ENCODE measurements at places on chromosomes 6 and 20. TPM values are rescaled to one million over a fixed set of nuclear protein-coding genes. Genes with fewer than 3 reads are reported as not detected.

The TCFL5 gene
- total RNA-seq = 20.0 TPM

GRCh38 chr6:100339574-100340255 lies 125.0 kb downstream of the SIM1 start:
- no peak overlapping the region for H3K4me3 ChIP-seq
- no peak for DNase-seq
- no peaks in the 10 kb centered on the region for H3K27me3 ChIP-seq
- H3K4me1 ChIP-seq = peaks cover 39% of the 10 kb centered on the region
- no peaks in the 10 kb centered on the region for H3K36me3 ChIP-seq

GRCh38 chr6:125745281-125746018 lies 4.0 kb upstream of the HEY2 start:
- H3K36me3 ChIP-seq = peaks cover 2% of the 10 kb centered on the region
- H3K27ac ChIP-seq = peak overlapping the region; percentile 96
- no peak for DNase-seq
- no peaks in the 10 kb centered on the region for H3K27me3 ChIP-seq

GRCh38 chr6:108174371-108175175 lies 8.8 kb downstream of the NR2E1 start:
- H3K36me3 ChIP-seq = peaks cover 2% of the 10 kb centered on the region
- H3K4me1 ChIP-seq = peaks cover 25% of the 10 kb centered on the region
- no peak overlapping the region for H3K27ac ChIP-seq
- peaks cover 85% of the 10 kb centered on the region for H3K27me3 ChIP-seq
- no peak overlapping the region for H3K4me3 ChIP-seq

- no peak for DNase-seq
- H3K27ac ChIP-seq = no peak overlapping the region
- H3K27me3 ChIP-seq = no peaks in the 10 kb centered on the region
- H3K4me3 ChIP-seq = no peak overlapping the region
- H3K4me1 ChIP-seq = peaks cover 8% of the 10 kb centered on the region
These were observed 1099.1 kb upstream of the ADGRB3 start for GRCh38 chr6:67535946-67536345.

GRCh38 chr6:2850538-2851113 lies 9.0 kb upstream of the SERPINB1 start:
- H3K4me1 ChIP-seq = peaks cover 36% of the 10 kb centered on the region
- no peak overlapping the region for H3K4me3 ChIP-seq
- H3K36me3 ChIP-seq = no peaks in the 10 kb centered on the region
- no peak for DNase-seq
- H3K27ac ChIP-seq = peak overlapping the region; percentile 49
- H3K27me3 ChIP-seq = no peaks in the 10 kb centered on the region

- no peak for DNase-seq
- no peak overlapping the region for H3K4me3 ChIP-seq
- H3K36me3 ChIP-seq = no peaks in the 10 kb centered on the region
- H3K27ac ChIP-seq = peak overlapping the region; percentile 75
- peaks cover 24% of the 10 kb centered on the region for H3K4me1 ChIP-seq
- H3K27me3 ChIP-seq = no peaks in the 10 kb centered on the region
These were observed 747 bp upstream of the TXNDC5 start for GRCh38 chr6:7911345-7911725.

DNA sequence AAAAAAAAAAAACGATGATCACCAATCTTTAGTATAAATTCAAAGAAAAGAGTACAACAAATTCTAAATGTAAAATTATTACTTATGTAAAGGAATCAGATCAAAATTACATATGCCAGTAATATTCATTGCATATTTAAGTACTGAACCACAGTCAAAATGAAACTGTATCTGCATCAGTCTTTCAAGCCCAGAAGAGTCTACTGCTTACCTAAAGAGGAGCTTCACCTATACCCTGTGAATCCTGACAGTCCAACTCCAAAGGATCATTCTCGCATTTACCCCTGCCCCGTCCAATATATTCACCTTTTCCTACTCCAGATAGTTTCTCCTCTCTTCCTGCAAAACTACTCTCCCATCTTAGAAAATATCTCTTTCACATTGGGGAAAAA lies 9.2 kb downstream of the ATG5 start:
- H3K36me3 ChIP-seq = peaks cover 15% of the 10 kb centered on the region
- no peak for DNase-seq
- H3K27me3 ChIP-seq = no peaks in the 10 kb centered on the region
- H3K27ac ChIP-seq = no peak overlapping the region

GRCh38 chr6:39938773-39939654 lies 4.8 kb upstream of the MOCS1 start:
- H3K4me3 ChIP-seq = no peak overlapping the region
- H3K27ac ChIP-seq = peak overlapping the region; percentile 63
- no peak for DNase-seq

DNA sequence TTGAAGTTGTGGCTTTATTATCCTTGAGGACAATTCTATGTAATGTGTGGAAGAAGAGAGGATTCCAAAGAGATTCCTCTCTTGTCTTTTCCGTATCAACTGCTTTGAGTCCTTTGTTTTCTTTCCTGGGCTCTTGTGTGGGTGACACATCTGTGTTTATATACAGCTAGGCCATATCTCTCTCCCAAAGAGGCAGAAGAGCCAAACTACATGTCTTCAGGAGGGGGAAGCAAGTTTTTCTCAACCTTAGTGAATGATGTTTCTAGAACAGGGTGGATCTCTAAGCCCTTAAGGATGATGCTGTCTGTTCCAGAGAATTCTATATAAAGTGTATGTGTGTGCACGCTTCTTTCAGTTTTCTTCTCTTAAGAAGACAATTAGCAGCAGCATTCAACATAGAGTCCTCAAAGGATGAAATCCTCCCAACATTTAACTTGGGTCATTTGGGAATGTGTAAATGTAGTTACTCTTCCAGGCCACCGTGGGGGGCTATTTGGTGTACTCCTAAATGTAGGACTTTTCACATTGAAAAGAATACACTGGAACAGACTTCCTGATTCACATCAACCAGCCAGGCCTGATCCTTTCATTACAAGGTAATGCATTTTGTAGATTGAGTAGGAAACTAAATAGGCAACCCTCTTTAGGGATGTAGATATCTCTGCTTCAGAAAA lies 92.8 kb upstream of the EEF1E1 start:
- H3K27me3 ChIP-seq = no peaks in the 10 kb centered on the region
- no peaks in the 10 kb centered on the region for H3K36me3 ChIP-seq
- H3K4me1 ChIP-seq = peaks cover 18% of the 10 kb centered on the region
- no peak overlapping the region for H3K27ac ChIP-seq
- no peak overlapping the region for H3K4me3 ChIP-seq

GRCh38 chr6:13024616-13025015 lies 303.7 kb downstream of the TBC1D7 start:
- H3K27ac ChIP-seq = no peak overlapping the region
- peaks cover 17% of the 10 kb centered on the region for H3K4me1 ChIP-seq
- H3K36me3 ChIP-seq = no peaks in the 10 kb centered on the region
- no peak overlapping the region for H3K4me3 ChIP-seq

DNA sequence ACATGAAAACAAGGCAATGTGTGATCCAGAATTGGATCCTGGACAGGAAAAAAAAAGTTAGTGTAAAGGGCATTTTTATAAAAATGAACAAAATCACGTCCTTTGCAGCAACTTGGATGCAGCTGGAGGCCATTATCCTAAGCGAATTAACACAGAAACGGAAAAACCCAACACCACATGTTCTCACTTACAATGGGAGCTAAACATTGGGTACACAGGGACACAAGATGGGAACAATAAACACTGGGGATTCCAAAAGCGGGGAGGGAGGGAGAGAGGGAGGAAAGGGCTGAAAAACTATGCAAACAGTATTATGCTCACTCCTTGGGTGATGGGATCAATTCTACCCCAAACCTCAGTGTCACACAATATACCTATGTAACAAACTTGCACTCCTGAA lies 91.4 kb upstream of the BTBD3 start:
- no peak overlapping the region for H3K4me3 ChIP-seq
- no peak for DNase-seq
- no peaks in the 10 kb centered on the region for H3K36me3 ChIP-seq
- peaks cover 11% of the 10 kb centered on the region for H3K4me1 ChIP-seq
- H3K27me3 ChIP-seq = no peaks in the 10 kb centered on the region

The EPPIN gene
- not detected for total RNA-seq

DNA sequence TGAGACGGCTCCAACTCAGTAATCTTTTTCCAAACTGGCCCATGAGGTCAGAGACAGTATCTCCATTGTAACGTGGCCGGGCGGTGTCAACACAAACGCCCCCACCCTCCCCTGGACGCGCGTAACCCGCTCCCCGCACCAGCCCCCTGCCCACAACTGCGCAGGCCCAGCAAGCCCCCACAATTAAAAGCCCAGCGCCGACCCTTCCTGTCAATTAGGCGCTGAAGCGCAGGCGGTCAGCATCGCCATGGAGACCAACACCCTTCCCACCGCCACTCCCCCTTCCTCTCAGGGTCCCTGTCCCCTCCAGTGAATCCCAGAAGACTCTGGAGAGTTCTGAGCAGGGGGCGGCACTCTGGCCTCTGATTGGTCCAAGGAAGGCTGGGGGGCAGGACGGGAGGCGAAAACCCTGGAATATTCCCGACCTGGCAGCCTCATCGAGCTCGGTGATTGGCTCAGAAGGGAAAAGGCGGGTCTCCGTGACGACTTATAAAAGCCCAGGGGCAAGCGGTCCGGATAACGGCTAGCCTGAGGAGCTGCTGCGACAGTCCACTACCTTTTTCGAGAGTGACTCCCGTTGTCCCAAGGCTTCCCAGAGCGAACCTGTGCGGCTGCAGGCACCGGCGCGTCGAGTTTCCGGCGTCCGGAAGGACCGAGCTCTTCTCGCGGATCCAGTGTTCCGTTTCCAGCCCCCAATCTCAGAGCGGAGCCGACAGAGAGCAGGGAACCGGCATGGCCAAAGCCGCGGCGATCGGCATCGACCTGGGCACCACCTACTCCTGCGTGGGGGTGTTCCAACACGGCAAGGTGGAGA lies at the start of the genes HSPA1A and HSPA1L:
TSS of gene HSPA1A (plus strand) at position 519 of the 814 bp plus-strand sequence. CDS start at position 733, 214 bp downstream.
TSS of gene HSPA1L (minus strand) at position 259 of the 814 bp plus-strand sequence. CDS start 3,311 bp downstream, outside the sequence.
- H3K27me3 ChIP-seq = no peaks in the 10 kb centered on the region
- peak within 1 kb of the TSS; percentile 99 for H3K27ac ChIP-seq
- DNase-seq = no peak
- peaks cover 33% of the 10 kb centered on the region for H3K4me1 ChIP-seq
- peak within 1 kb of the TSS; percentile 91 for H3K4me3 ChIP-seq

The SCUBE3 gene
- 96.6 TPM for total RNA-seq

DNA sequence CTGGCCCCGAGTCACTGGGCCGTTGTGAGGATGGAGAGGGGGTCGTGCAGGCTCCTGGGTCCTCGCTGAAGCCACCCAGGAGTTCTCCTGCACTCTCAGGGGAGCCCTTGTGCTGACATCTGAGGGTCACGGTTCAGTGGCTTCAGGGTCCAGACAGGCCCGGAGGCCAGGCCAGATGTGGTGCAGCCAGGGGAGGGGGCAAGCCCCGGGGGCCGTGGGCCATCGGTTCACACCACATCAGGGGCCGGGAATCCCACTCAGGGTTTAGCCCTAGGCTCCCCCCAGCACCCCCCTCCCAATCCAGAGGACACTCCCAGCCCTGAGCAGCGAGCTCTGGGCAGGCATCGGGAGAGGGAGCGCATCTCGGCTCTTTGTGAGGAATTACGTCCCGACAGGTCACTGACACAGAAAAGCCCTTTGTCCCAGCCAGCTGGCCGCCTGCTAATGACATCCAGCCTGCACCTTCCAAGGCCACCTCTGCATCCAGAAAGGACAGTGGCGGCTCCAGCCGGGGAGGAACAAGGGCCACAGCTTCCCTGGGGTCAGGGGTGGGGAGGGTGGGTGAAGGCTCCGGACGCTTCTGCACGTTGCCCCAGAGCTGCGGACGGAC lies 6.4 kb upstream of the CHRNA4 start:
- H3K36me3 ChIP-seq = no peaks in the 10 kb centered on the region
- H3K27ac ChIP-seq = no peak overlapping the region
- H3K27me3 ChIP-seq = peaks cover 38% of the 10 kb centered on the region
- no peak for DNase-seq
- no peaks in the 10 kb centered on the region for H3K4me1 ChIP-seq
